M059J (cell line): ENCODE measurements at places on chromosomes 2 and 18.

GRCh38 chr2:96153991-96154431, 8.8 kb upstream of the DUSP2 start:
- DNase-seq = no peak

GRCh38 chr2:159064446-159065301, 96.2 kb downstream of the TANC1 start:
- DNase-seq = peak; percentile 74

GRCh38 chr18:22346401-22346952, 71.2 kb downstream of the CTAGE1 start:
- DNase-seq = peak; percentile 89

GRCh38 chr2:147688242-147688641, 156.6 kb upstream of the ACVR2A start:
- DNase-seq = no peak

GRCh38 chr2:159882130-159882745, 84.2 kb upstream of the CD302 start:
- DNase-seq = no peak

DNA sequence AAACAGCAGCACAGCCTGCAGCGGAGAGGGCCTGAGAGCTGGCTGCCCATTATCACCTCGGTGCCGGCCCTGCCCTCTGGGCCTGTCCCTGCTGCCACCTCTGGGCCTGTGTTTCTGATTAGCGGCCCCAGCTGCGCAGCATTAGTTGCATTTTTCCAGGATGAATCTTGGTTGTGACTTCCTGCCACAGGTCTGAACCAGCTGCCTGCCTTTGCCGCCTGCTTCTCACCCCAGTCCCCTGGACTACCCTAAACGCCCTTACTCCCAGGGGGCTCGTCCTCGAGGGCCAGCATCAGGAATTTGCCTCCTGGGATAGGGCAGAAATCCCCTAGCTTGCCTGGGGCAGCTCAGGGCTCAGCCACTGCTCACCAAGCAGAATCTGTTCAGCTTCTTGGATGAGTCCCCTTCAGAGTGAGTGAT, 342.8 kb downstream of the DYSF start:
- peak; percentile 83 for DNase-seq

GRCh38 chr2:218435003-218435982, 16.4 kb downstream of the VIL1 start:
- no peak for DNase-seq
